ENCODE measurements at places on chromosomes 4 and X.

DNA sequence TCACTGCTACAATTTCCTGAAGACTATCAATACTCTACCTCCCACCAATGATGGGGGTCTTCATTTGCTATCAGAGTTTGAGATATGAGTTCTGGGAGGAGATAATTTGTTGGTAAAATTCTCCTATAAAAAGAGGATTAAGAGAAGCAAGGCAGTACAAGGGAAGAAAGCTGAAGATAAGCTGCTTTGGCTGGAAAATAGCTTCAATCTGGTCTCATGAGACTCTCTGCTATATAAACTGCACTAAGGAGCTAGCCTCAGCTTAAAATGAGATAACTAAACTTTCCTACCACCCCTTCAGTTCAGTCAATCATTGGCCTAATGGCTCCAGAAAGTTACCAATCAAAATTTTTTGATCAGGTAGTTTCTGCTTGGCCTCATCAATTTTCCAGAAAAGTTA is 2105.0 kb downstream of the ARAP2 start:
- DNase-seq, result no peak

DNA sequence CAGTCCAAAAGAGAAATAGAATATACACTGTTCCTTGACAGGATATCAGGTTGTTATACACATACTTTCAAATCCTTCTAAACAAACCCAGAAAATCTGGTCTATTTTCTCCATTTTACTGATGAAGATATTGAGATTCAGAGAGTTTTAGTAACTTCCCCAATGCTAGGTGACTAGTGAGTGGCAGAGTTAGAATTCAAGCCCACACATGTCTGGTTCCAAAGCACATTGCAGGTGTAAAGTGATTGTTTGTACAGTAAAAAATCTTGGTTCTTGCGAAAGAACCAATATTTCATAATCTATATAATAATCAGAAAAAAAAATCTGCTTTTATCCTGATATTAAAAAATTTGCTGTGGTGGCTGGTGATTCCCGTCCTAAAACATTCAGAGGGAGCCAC is 39.5 kb upstream of the EMCN start:
- no peak for DNase-seq

DNA sequence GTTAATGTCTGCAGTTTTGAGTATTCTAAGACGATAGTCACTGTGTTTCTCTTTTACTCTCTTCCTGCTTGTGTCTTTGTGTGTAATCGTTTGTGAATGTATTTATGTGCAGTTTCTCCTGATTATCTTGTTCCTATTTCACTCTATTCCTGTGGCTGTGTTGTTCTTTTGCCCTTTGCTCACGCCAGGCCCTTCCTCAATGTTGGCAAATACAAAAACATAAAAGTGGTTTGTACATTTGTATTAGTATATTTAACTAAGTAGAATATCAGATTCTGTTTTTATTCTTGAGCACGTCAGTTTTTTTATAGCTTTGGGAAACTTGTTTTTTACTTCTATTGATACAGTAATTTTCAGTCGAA is 107.6 kb upstream of the BMPR1B start:
- no peak for DNase-seq

GRCh38 chrX:150805736-150806135 is 92.7 kb downstream of the CD99L2 start:
- no peak for DNase-seq

GRCh38 chr4:4608214-4608537 is 66.3 kb upstream of the STX18 start:
- no peak for DNase-seq

- DNase-seq, result no peak
These were observed 3.8 kb upstream of the CFAP299 start for GRCh38 chr4:80331693-80332092.

DNA sequence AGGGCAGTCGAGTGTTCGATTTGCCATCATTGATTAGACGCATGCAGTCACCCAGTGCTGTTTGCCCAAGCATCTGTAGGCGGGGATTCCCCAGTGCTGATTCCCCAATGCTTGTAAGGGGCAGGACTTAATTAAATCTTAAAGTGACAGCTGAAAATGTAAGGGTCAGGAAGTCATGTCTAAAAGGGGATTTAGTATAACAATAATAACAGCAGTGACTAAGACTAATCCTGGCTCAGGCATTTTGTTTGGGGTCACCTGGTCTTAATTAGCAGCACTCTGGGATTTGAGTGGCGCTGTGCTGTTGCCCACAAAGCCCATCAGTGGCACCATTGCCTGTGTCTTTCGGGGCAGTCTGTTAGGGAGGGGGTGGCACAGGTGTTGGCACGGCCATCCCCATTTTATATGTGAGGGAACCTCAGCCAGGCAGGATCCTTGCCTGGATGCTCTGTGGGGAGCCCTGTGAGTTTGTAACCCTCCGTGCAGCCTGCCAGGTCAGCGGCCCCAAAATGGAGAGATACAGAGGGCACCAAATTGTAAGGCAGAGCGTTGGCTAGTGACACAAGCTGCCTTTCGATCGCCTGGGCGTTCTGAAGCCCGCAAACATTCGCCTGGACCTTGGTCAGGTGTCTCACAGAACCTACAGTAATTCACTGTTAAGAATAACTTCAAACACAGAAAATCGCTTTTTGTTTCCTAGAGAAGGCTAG is 146.7 kb downstream of the TBL1X start:
- no peak for DNase-seq

DNA sequence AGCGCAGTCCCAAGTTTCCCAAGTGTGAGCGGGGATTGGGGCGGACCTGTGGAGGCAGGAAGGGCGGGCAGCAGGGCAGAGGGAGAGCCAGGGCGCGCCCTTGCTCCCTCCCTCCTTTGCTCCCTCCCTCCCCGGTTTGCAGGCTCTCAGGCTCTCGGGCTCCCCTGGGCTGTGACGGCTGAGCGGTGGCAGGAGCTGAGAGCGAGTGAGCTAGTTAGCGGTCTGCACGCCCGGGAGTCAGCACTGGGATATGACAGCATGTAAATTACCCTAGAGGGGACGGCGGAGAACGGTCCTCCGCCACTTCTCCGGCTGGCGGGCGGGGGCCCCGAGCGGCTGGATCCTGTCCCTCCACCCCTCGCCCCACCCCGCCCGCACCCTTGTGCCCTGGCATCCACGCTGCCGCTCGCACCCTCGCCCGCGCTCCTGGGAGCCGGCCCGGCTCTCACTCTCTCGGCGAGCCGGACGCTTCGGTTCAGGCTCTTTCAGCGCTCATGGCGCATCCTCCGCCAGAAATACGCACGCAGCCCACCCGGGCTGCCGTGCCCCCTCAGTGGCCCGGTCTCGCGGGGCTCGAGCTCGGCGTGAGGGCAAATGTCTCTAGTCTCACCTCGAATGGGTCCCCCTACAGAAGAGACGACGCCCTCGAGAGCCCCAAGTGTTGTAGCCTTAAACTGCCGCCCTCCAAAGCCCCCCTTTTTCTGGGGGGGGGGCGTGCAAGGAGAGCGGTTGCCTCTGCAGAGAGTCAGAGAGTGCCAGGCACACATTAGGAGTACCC is at the start of gene TSC22D3:
Gene TSC22D3 (minus strand): TSS at position 54 of the 778 bp plus-strand sequence. CDS start 368 bp downstream, outside the sequence.
- no peak for DNase-seq

DNA sequence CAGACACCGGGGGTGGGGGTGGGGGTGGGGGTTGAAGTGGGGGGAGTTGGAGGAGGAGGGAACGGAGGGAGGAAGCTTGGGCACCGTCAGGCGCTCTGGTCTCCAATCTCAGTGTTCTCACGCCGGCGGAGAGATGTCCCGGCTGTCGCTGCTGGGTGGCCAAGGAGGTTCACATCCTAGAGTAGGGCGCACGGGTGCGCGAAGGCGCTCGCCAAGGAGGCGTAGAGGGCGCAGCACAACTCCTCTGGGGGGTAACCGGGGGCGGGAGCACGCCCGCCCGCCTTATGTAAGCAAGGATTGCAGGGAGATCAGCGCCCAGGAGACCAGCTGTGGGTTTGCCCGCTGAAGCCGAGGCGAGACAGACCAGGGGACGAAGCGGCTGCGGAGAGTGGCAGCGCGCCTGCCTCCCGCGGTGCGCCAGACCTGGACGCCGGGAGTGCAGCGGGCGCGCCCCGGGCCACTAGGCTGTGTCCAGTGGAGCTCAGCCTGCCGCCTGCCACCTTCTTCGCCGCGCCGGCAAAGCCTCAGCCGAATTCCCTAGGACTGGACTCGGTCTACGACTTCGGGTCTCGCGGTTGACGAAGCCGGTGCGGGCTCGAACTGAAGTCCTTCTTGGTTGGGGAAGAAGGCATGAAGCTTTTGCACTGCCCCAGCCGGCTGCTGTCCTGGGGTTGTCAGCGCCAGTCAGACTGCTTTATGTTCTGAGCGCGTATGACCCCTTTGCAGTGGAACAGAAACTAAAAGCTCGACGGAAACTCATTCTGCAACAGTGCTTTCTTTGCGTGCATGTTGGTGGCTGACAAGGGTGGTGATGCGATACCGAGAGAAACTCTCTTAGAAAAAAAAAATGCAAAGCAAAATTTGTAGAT is 707 bp upstream of the UNC5C start:
- peak; percentile 16 for DNase-seq

DNA sequence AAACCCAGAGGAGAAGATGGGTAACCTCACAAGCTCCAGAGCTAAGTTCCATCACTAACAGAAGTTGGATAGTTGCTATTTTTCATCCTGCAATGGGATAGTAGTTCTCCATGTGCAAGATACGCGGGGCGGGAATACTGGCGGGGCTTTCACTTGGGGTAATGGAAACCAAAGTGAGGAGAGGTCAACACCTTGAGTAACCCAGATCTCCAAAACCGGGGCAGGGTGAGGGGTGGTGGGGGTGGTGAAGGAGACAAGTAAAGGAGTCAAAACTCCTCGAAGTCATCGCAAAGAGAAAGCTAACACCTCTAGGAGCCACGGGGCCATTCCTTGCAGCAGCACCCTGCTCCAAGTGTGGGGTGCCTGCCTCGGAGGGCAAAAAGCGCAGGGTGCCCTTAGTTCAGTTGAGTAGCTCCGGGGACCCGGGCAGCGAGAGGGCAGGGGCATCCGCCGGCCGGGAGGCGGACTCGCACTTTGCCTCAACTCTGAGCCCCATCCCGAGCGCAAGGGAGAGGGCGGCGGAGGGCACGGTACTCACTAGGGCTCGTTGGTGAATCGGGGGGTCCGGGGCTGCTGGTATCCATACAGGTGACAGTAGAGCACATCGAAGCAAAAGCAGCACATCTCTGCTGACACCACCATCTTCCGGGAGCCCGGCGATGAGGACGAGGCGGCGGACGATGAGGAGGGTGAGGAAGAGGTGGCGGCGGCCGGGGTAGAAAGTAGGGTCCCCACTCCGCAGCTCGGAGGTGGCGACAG is 645 bp downstream of the AMMECR1 start:
- no peak for DNase-seq

- DNase-seq, result no peak
These were observed 64.1 kb downstream of the NEUROG2 start for GRCh38 chr4:112451831-112452230.

- no peak for DNase-seq
These were observed 118.0 kb downstream of the MANBA start for GRCh38 chr4:102642631-102643298.

GRCh38 chr4:152243896-152244595 is 291.8 kb downstream of the FBXW7 start:
- DNase-seq, result no peak

DNA sequence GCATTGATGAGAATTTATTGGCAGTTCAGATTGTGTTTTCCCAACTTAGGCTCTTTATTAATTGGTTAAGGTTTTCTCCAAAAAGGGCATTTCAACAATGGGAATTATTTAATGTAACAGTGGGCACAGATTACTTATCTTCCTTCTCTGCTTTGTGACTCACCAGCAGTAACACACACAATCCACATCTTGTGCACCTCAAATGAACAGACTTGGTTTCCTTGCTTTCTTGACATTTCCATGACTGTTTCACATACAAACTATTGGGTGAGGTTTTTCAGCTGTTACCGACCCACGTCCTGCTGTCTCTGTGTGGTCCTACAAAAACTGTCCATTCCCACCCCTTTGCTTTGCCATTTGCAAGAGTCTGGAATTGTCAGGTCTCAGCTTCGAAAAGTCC is 38.1 kb downstream of the CCNI start:
- no peak for DNase-seq

Data from NCI-H446 treated with DMSO at 0.1 percent for 48 hours (cell line).